ENCODE measurements at places on chromosomes 6 and 20. TPM values are rescaled to one million over a fixed set of nuclear protein-coding genes. Genes with fewer than 3 reads are reported as not detected.
A peak's percentile ranks its signal among the peaks of the same experiment; 100 is the strongest.

DNA sequence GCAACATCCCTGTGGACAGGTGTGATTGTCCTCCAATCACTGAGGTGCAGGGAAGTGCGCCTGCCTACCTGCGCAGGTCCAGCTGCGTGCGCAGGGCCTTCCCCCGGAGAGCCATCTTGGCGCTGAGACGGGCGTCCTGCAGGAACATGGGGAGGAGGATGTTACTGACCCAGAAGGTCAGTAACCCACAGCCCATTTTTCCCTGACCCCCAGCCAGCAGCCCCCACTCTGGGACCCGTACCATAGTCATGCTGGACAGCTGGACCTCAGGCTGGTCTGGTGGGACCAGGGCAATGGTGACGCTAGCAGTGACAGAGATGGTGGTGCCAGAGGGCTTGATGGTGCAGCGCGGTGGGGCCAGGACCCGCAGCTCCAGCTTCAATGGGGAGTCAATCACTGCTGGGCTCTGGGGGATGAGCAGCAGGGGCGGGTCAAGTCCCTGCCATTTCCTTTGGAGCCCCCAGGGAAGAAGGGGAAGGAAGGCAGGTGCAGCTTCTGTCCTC lies 9.7 kb downstream of the PLTP start:
- DNase-seq, result no peak

GRCh38 chr6:5759571-5759970 lies 247.2 kb downstream of the NRN1 start:
- DNase-seq, result no peak

DNA sequence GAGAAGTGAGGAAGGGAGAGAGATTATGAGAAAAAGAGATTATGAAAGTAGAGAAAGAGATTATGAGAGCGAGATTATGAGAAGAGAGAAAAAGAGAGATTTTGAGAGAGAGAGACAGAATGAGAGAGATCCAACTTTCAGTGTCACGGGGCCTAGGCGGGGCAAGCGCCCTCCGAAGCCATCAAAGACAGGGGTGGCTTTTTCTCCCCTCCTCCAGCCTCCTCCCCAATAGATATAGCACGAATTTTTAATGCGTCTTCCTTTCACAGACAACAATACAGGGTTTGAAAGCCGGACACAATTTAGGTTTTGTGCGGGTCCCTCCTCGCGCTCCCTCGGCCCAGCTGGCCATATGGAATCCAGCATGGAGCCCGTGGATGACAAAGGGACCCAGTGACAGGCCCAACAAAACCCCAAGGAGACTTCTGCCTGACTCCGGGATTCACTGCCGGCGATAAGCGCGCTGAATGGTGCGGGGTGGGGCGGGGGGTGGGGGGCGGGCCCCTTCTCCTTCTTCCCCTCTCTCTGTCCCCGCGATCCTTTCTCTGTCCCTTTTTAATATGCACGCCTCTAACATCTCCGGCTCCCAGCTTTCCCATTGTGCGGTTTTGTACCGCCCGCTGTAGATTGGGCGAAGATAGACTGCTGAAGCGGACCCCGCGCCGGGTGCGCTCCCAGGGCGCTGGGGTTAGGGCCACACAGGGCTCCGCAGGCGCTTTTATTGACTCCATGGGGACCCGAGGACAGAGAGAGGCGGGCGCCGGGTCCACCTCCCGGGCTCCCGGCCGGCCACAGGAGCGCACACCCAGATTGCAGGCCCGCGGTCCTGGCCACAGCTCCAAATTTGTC lies 5.4 kb downstream of the NKX2-2 start:
- no peak for DNase-seq

Gene ADGRB3
- total RNA-seq, result 3.0 TPM

GRCh38 chr6:53492860-53493634 lies 51.9 kb downstream of the GCLC start:
- no peak for DNase-seq

- DNase-seq, result no peak
Observed at GRCh38 chr6:8855411-8855810, 420.1 kb upstream of the SLC35B3 start.

GRCh38 chr6:5158180-5158579 lies 73.0 kb downstream of the PPP1R3G start:
- no peak for DNase-seq

DNA sequence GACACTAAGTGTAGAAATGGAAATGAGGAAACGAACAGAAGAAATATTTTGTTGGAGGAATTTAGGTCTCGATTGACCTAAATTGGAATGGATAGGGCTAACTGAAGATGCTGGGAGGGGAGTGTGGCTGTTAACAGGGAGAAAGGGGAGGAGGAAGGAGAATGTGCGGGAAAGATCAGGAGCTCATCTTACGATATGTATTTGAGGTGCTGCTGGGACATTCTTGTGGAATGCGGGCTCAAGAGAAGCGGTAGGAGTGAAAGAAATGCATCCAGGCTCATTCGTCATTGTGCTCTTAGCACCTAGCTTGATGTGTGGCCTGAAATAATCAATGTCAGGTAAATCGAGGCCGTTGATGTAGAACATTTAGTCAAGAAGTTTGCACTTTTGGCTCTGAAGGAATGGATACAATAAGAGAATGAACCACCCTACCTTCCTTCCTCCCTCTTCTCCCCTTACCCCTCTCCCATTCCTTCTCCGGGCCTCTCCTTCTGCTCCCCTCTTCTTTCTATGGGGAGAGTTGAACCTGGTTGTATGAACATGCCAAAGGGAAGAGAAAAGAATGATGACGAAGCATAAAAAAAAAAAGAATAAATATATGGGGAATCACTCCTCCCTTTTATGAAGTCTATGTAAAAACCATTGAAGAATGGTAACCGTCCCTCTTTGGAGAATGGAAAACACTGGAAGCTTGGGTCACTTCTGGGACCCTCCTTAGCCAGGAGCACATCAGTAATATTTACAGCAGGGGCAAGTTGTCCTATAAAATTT lies 70.9 kb downstream of the SASH1 start:
- DNase-seq, result no peak

- no peak for DNase-seq
Observed at GRCh38 chr6:21332077-21332476, 261.5 kb upstream of the SOX4 start.

DNA sequence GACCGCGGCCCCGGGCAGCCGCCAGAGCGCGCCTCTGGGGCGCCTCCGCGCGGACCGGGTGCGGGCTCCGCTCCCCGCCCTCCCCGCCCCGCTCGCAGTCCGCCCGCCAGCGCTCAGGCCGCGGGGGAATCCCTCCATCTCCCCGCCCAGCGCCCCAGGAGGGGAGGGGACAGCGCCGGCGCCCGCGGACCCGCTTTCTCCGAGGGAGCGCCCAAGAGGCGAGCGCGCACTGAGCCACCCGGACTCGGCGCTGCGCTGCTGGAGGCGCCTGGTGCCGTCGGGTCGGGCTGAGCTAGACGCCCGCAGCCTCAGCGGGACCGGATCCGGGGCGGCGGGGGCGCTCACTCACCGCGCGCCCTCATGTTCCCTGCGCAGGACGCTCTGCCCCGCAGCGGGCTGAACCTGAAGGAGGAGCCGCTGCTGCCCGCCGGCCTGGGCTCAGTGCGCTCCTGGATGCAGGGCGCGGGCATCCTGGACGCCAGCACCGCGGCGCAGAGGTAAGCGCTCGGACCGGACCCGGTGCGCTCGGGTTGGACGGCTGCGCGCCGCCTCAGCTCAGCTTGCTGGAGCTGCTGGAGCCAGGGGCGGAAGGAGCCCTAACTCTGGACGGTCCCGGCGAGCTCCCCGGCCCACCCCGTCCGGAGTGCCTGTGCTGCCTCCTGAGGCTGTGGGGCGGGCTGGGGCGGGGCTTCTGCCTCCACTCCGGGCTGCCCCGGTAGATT lies 867 bp downstream of the EBF4 start:
- DNase-seq, result no peak

GRCh38 chr20:61650912-61651733 lies 399.1 kb downstream of the CDH4 start:
- DNase-seq, result peak; percentile 63

GRCh38 chr6:71289039-71289801 lies 609 bp downstream of the OGFRL1 start:
- DNase-seq, result peak; percentile 94

Gene BAG2
- 1.8 TPM for total RNA-seq

DNA sequence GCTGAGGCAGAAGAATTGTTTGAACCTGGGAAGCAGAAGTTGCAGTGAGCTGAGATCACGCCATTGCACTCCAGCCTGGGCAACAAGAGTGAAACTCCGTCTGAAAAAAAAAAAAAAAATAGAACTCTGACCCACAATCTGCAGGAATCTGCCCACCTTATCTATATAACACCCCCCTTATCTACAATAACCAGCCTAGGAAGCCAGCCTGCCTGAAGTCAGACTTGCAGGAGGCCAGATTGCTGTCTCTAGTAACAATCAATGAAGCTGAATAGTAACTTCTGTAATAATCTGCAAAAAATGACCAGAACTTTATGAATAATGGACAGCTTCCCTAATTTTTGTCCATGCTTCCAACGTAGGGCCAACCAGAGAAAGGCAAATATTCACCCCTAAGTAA lies 352.5 kb downstream of the CD83 start:
- DNase-seq, result no peak

Gene RIMS4
- total RNA-seq, result not detected

Gene ZSWIM3
- total RNA-seq, result 5.8 TPM
